ENCODE measurements at places on chromosomes 11 and 22.

- DNase-seq = peak; percentile 86
Observed at GRCh38 chr11:11416917-11417316, 63.9 kb upstream of the CSNK2A3 start.

- no peak for DNase-seq
Observed at GRCh38 chr22:17590586-17590985, 27.3 kb downstream of the SLC25A18 start.

DNA sequence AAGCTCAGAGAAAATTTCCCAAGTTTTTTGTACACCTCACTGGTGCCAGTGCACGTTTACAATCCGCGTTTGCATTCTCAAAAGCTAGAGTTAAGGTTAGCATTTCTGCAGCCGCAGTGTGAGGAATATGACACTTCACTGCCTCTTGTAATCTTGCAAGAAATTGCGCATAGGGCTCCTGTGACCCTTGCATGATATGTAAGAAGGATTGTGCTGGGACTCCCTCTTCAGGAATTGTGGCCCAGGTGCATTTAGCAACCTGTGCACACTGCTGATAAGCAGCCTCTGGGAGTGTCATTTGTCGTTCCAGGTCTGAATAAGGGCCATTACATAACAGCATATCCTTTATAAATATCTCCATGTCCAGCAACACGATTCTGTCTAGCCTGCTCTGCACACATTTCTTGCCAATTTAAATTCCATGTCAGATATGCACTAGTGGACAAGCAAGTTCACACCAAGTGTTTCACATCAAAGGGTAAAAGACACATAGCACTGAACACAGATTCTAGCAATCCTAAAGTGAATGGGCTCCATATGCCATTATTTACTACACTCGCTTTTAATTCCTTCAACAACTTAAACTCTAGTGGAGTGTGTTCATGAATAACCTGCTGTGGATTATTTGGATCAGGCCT, 69.2 kb upstream of the INCENP start:
- DNase-seq = no peak

DNA sequence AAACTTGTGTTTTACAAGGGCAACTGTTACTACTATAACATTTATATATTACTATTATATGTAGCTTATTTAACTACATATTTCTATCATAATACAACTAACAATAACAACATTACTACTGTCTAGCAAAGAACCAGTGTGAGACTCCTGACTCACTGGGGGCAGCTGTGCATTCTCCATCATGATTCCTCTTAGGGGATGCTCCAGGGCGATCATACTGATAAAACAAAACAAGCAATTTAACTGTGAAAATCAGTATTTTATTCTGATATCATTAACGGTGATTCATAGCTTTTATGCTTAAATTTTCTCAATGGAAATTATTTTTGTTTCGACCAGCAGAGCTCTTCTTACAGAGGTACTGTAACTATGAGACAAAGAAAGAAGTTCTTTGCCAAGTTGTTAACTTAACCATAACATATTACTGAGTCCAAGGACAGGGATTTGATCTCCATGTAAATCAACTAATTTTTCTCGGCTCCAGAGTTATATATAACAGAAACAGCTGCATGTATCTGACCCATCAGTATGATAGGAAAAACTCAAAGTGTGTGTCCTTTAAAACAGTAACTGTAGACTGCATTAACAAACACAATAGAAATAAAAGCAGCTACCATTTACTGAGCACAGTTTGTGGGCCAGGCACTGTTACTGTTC, 24.8 kb upstream of the FNBP4 start:
- no peak for DNase-seq

DNA sequence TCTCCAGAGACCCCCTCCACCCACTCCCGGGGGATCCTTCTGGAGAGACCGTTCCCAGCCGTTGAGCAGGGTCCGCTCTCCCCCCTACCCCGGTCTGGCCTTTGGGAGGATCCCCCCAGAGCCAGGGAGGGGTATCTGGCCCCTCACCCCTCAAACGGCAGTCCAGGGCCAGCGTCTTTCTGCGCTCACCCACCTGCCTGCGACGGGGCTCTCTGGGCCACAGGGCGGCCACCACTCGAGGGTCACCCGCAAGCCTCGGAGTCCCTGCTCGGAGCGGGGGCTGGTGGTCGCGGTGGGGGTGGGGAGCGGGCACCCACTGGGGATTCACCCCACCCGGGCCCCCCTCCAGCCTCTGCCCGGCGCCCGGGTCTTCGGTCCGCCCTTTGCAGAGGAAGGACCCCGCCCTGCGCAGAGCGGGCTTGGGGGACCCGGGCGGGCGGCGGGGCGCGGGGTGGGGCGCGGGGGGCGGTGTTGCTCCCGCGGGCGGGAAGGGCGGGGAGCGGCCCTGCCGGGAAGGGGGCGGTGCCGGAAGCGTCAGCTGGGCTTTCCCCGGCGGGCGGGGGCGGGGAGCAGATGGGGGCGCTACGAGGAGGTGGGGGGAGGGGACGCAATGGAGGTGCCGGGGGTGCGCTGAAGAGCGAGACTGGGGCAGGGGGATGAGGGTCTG, 16.6 kb downstream of the CRELD2 start:
- peak; percentile 88 for DNase-seq

- no peak for DNase-seq
Observed at GRCh38 chr11:45144126-45145082, 2.0 kb upstream of the PRDM11 start.

- no peak for DNase-seq
Observed at GRCh38 chr11:134604886-134605285, 192.8 kb upstream of the B3GAT1 start.

DNA sequence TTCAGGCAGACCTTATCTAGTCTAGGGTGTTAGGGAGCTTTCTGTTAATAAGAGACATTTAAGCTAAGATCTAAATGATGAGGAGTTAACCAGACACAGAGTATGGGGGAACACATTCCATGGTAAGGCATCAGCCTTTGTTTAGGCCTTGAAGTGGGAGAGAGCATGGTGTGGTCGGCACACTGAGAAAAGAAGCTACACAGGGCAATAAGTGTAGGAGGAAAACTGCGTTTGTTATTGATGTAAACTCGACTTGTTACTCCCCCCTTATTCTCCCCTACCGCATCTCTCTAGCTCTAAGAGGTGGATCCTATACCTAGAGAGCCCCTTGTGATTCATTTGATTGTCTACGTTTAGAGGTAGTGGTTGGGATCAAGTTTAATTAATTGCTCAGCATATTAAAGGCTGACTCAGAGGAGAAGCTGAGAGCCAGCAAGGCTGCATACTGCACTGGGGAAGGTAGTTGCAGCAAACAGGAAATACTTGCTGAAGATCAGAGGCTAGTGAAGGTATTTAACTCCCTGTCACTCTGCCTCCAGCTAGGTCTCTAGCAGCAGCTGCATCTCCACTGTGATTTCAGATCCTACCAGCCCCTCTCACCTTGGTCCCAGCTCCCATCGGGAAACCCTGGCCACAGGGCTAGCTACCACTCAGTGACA, 86.8 kb upstream of the TEAD1 start:
- DNase-seq = peak; percentile 30

DNA sequence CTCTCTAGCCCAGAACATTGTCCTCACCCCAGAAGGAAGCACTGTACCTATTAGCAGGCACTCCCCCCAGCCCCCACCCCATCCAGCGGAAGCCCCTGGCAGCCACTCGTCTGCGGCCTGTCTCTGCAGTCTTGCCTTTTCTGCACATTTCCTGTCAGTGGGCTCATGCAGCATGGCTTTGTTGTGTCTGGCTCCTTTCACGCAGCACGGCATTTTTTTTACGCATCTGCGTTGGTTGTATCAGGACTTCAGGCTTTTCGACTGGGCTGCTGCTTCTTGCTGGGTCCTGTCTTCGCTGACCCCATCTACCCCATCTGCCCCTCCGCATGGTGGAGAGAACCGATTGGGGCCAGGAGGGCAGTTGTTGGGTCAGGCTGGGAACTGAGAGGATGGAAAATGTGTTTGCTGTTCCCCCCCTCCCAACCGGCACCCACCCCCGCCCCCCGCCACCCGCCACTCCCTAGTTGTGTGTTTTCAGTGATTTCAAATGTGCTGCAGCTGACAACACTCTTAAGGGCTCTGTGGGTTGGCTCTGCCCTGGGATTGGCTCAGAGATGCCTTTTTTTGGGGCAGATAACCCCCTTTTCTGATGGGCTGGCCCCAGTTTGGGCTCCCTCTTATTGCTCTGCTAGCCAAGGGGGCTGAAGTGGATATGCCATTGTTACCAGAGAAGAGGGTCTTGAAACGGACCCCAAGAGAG, 110.0 kb downstream of the KIAA1671 start:
- no peak for DNase-seq

DNA sequence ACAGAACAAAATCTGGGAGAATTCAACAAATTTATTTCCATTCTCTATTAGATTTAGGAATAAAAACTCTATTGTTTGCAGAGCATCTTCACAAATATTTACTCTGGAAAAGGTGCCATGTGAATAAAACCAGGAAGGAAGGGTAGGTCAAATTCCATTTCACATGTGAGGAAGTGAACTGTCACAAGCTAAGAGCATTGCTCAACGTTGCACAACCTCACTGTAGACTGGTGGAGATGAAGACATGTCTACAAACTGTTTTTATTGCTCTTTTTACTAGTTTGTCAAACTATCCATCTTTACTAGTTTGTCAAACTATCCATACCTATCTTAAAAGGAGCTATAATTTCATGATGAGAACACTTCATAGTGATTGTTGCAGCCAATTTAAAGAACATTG, 236.4 kb downstream of the CNTN5 start:
- no peak for DNase-seq

GRCh38 chr11:111357150-111358037, 21.7 kb downstream of the POU2AF1 start:
- no peak for DNase-seq

DNA sequence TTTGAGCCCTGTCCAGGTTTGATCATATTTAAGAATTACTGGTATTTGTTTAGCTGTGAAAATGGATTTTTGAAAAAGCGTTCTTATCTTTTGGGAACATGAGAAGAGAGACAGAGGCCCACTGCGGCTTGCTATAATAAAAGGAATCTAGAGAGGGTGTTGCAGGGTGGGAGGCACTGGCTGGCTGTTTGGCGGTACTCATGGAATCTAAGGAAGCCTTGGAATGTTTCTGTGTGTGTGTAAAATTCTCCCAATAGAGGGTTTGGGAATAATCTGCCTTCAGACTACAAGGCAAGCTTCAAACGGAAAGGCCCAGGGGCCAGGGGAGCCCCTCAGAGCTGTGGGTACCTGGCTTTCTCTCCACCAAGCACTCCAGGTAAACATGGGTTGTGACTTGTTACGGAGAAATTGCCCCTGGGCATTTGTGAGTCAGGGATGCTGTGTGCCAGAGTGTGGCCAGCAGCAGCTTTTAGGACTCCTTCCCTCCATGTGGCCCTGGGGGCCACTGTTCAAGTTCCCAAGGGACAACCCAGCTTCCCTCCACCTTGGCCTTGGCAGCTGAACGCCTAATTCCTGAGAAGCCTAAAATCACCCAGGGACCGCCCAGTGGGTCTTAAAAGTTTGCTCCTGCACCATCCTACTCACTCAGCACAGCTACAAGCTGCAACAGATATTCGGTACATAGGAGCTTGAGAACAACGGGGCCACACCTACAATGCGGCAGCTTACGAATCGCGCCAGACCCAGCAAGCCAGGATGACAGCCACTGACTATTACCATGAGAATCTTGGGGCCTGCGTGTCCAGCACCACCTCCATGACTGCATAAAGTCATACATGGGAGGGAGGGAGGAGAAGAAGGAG, 14.1 kb upstream of the SYT8 start:
- DNase-seq = peak; percentile 64

GRCh38 chr11:1745701-1746320, 4.6 kb downstream of the IFITM10 start:
- DNase-seq = no peak

- DNase-seq = peak; percentile 61
Observed at GRCh38 chr22:19523240-19524169, 705 bp downstream of the CLDN5 start.

DNA sequence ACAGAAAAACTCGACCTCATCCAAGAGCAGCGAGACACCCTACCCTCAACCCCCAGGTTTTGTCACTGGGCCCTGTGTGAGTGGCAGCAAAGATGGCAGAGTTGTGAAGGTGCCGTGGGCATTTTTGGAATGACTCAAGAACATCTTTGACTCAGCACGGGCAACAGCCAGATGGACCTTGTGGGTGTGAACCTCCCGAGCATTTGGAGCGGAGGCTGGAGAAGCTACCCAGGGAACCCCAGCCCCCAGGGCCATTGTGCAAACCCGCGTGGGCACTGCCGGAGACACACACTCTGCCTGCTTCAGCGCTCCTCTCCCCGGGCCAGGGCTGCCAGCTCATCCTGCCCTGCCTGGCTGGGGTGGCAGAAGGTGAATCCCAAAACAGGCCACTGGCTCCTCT, 66.1 kb downstream of the PANX1 start:
- DNase-seq = no peak

DNA sequence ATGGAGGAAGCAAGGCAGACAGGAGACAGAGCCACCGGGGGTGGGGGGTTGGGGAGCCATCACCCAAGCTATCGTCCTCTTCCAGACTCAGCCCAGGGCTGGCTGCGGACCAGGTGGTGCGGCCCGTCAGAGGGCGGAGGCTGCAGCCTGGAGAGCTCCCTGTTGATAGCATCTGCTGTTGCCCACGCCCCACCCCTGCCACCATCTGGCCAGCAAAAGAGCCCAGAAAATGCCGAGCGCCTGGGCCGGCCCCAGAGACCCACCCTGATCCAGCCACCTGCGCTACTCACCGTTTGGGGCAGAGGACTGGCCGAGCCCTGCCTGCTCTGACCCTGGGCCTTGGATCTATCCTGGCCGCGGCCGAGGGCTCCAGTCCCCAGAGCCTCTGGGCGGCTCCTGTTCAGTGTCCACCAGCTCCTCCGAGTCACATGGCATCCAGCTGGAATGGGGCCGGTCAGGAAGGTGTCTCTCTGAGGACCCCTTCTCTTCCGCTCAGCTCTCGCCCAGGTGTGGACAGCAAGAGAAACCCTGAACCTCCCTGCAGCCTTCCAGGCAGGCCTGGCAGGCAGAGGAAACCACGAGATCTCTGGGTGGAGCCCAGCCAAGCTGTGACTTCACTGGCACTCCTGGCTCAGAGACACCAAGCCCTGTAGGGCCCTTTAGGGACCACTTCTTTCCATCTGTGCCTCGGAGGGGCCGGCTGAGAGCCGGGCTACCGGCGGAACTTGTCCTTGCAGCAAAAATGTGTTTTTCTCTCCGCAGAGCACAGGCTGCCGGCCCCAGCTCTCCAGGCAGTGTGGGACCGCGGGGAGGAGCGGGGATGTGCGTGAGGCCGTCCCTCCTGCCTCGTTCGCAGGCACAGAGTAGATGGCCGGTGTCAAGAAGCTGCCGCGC, at the start of gene MRGPRE:
TSS of gene MRGPRE (minus strand) at position 567 of the 894 bp plus-strand sequence. CDS start 3,618 bp downstream, outside the sequence.
- DNase-seq = peak; percentile 78

DNA sequence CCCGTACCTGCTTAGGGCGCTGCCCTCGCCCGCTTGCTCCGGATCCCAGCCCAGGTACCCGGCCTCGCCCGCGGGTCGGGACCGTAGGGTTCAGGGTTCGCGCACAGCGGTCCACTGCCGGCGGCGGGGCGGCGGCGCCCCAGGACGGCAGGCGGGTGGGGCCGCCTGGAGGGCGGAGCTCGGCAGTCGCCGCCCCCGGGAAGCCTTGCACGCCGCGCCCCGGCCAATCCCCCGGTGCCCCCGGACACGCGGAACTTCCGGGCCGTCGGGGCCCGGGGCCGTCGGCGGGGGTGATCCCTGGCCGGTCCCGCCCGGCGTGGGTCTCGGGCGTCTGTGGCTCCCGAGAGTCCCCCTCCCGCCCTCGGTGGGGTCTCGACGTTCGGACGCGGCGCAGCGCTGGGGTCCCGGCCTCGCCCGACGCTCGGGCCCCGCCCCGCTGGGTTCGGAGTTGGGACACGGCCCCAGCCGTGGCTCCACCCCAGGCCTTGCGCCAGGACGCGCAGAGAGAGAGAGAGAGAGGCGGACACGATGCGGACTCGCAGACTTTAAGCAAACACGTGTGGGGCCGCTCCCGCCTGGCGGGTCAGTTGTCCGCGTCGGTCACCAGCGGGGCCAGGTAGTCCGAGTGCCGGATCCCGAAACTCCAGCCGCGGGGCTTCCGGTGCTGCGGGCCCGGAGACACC, at the start of gene TYMP:
TSS of gene TYMP (minus strand) at position 116 of the 683 bp plus-strand sequence. CDS start 303 bp downstream, outside the sequence.
- DNase-seq = peak; percentile 89

Measured in AG20443 (cell line).